Activated CD4-positive, CD25-positive, alpha-beta regulatory T cell treated with anti-CD3 and anti-CD28 coated beads, Interleukin-2, amount 50 U/mL, for 16 hours (primary cell): ENCODE measurements at places on chromosomes 6 and 20.

DNA sequence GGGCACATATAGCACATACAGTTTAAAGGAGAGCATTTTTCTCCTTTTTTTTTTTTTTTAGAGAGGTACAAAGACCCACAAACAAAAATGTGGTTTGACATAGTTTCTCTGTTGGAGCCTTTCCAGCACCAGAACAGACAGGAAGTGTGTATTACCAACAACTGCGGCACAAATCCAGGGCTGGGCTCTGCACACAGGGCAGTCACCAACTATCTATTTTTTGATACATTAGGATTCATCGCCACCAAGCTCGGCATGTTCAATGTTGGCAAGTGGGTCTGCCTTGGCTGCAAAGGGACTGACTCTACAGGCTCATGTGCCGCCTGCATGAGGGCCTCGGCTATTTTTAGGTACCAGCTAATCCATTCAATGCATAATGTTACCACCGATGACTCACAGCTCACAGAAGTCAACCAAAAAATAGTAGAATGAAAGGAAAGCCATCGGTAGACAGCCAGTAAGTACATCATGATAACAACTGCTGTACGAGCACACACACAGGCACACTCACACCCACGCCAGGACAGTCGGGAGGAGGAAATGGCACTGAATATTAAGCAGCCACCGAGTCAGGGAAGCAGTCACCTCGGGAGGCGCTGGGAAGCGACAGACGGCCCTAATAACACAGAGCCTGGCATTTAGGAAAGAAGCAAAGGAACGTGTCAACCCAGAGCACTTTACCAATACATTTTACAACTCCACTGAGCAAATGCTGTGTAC is 81.6 kb downstream of the GMPR start:
- peak; percentile 37 for DNase-seq

- no peak for DNase-seq
These were observed 448.0 kb downstream of the TENT5A start for GRCh38 chr6:81304466-81304865.

DNA sequence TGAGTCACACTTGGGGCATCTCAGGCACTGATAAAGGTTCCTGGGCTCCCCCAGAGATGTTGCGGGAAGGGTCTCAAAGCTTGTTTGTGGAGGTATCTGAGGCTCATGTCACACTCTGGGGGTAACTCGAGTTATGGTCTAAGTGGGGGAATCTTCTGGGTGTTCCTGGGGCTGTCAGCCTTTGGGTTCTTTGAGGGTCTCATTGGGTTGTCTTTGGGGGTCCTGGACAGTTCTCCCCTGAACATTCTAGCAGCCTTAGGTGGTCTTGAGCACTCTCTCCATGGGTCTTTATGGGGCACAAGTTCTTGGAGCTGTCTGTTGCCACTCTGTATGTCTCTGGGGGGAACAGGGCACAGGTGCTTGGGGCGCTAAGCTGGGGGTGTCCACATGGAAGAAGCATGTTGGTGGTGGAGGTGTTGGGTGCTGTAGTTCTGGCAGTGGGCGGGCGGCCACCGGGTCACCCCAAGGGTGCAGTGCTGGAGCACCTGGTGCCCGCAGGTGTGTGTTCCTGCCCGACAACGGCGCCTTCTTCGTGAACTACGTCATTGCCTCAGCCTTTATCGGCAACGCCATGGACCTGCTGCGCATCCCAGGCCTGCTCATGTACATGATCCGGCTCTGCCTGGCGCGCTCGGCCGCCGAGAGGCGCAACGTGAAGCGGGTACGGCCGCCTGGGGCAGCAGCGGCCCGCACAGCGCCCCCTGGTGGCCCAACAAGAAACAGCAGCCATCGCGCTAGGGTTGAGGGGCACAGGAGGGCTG is 7.1 kb upstream of the CAPN11 start:
- peak; percentile 66 for DNase-seq

DNA sequence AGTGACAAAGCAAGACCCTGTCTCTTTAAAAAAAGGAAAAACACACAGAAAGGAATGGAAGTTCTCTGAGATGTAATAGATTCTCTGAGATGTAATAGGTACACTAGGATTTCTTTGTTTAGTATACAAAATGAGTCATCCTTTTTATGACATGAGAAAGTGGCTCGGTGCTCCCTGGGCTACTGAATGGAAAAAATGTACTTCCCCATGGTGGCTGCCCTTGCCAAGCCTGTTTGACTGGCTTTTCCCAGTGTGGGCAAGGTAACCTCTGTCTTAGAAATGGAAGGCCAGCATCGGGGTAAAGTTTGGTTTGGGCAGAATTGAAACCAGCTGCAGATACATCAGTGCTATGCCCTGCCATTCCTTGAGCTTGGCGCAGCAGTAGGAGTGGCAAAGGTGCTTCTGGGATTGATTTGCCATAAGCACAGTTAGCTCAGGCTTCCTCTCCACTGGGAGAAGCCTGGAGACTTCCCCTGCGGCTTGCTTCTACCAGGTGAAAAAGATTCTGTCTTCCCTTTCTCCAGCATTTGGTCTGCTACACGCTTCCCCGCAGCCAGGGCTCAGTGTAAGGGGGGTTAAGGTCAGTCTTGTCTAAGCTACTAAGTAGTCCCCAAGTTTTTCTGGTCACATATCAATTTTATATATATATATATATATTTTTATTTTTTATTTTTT is 24.5 kb downstream of the ARFGEF2 start:
- DNase-seq: no peak

- no peak for DNase-seq
These were observed 229.3 kb downstream of the RFPL4B start for GRCh38 chr6:112576423-112576822.

DNA sequence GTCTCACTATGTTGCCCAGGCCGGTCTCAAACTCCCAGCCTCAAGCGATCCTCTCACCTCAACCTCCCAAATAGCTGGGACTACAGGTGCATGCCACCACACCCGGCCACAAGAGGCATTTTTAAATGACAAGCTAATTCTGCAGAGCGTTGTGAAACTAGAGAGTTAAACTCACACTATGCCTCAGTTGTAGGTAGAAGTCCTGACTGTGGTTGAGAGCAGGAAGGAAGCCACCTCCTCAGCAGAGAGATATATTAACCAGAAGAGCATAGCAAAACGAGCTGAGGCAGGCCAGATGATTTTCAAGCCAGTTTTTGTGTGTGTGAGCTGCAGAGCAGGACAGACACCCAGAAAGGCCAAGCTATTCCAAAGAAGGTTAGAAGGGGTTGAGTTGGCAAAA is 150.3 kb downstream of the MBOAT1 start:
- no peak for DNase-seq

DNA sequence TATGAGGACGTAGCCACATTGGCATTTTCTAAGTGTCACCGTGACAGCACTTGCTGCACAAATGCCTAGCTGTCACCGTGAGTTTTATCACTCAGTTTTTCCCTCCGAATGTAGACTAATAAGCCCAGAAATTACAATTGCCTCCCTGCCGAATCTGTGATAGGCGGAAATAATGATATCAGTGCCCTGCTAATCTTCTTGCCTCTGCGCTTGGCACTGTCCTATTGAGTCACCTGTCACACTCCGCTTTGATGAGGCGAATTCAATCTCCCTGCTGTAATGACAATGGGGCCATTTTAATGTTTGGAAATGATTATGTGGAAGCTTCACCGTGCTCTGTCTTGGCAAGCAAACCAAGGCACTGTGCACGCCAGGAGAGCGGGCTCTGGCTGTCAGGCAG is 112.8 kb downstream of the LINC00237 start:
- DNase-seq: no peak

- DNase-seq: no peak
These were observed 3.2 kb upstream of the SIRPB2 start for GRCh38 chr20:1494436-1494835.

DNA sequence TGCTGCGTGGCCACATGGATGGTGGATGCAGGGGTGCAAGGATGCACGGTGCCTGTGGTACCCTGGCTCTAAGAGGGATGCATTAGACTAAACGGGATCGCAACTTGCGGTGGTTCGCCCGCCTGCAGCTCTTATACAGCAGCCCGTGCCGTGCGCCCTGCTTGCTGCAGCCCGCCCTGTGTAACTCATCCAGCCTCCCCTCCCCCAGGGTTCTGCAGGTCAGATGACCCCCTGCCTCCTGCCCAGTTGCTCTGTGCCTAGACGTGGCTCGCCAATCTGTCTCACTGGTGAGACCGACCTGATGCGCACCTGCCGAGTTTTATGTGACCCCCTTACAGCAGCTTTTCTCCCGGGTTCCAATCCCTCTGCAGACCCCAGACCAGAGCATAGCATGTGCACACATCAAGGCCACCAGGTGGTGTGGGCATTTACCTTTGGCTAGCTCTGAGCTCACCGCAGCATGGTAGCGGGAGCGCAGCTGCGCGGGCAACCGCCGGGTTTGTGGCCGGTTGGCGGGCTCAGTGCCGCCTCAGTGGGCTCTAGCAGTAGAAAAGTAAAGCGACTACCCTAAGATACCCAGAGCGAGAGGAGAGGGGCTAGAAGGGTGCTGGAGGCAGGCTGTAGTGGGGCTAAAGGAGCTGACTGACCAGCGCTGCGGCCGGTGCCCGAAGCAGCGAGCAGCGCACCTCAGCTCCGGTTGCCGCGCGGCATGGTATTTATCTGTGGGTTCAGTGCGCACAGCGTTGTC is 693 bp upstream of the GNAS-AS1 start:
- DNase-seq: no peak

DNA sequence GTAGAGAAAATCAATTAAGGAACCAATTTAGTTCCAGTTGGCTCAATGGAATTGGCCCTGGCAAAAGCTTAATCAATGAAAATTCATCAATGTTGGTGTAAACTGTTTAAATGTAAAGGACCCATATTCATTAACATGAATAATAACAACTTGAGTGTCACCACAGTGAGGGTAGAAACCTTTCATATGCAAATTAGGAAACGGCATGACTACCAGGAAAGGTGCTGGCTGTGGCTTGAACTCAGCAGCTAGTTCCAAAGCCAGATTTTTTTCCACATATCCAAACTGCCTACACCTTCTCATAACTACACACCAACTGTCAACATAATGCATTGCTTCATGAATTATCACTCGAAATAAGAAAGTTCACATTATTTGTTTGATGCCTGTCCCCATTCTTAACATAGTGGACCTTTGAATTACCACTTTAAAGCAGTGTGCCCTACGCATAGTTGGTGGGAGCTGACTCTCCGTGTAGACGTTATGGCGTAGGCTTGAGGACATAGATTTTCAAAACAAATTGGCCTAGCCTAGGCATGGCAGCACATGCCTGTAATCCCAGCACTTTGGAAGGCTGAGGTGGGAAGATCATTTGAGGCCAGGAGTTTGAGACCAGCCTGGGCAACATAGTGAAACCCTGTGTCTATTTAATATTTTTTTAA is 19.7 kb downstream of the PBOV1 start:
- DNase-seq: no peak

DNA sequence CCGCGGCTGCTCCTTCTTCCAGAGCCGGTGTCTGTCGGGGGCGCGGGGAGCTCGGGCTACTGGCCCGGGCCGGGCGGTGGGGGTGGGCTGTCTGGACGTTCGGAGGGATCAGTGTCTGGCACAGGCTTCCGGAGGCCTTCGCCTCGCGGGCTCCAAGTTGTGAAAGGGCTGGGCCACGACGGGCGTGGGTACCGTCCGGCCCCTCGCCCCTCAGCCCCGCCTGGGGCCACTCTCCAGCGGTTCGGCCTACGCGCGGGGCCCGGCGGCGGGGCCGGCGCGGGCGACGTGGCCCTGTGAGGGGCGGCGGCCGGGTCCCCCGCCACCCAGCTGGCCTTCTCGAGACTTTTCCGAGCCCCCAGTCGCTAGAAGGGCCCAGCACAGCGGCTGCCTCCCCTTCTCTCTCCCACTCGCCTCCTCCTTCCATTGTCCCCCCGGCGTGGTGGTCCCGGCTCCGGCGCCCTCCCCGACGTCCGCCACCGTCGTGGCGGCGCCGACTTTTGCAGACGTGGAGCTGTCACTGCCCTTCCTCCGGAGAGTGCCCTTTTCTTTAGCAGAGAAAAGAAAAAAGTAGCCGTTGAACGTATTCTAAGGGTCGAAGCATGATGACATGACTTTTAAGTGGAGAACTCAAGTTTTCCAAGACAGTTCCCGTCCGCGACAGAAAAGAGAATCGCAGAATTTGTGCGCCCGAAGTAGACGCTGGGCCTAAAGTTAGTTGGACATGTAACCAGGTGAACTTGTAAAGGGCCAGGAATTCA is 571 bp downstream of the ITCH start:
- no peak for DNase-seq

- DNase-seq: no peak
These were observed 36.5 kb downstream of the SULF2 start for GRCh38 chr20:47748823-47749222.

DNA sequence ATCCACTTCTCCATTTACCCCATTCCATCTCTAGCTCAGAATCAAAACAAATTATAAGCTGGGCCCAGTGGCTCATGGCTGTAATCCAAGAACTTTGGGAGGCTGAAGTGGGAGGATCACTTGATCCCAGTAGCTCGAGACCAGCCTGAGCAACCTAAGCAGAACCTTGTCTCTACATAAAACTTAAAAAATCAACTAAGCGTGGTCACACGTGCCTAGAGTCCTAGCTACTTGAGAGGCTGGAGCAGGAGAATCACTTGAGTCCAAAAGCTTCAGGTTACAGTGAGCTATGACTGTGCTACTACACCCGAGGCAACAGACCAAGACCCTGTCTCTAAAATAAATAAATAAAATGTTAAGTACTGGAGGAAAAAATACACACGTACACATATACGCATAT is 74.7 kb upstream of the RUNX2 start:
- no peak for DNase-seq

DNA sequence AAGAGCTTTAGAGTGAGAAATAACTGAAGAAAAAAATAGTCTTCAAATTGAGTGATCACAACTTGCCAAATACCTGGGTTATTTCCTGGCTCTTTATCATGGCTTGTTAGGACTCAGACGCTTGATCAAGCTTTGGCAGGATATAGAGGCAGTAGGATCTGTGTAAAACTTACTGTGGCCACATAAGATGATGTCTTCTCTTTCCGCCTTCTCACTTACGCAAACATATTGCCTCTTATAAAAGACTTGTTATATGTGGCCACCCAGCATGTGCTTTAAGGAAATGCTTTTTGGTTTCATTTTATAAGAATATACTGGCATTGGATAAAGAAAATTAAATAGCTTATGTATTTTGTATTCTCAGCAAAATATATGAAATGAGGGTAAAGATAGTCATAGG is 101.8 kb upstream of the AKIRIN2 start:
- DNase-seq: no peak

- DNase-seq: no peak
These were observed 85.8 kb downstream of the LYRM4 start for GRCh38 chr6:5174756-5175549.

GRCh38 chr6:144327081-144327480 is 41.9 kb downstream of the UTRN start:
- DNase-seq: no peak

GRCh38 chr6:118511930-118512715 is 36.0 kb upstream of the PLN start:
- DNase-seq: no peak
